ENCODE measurements at places on chromosomes 13 and 19.

DNA sequence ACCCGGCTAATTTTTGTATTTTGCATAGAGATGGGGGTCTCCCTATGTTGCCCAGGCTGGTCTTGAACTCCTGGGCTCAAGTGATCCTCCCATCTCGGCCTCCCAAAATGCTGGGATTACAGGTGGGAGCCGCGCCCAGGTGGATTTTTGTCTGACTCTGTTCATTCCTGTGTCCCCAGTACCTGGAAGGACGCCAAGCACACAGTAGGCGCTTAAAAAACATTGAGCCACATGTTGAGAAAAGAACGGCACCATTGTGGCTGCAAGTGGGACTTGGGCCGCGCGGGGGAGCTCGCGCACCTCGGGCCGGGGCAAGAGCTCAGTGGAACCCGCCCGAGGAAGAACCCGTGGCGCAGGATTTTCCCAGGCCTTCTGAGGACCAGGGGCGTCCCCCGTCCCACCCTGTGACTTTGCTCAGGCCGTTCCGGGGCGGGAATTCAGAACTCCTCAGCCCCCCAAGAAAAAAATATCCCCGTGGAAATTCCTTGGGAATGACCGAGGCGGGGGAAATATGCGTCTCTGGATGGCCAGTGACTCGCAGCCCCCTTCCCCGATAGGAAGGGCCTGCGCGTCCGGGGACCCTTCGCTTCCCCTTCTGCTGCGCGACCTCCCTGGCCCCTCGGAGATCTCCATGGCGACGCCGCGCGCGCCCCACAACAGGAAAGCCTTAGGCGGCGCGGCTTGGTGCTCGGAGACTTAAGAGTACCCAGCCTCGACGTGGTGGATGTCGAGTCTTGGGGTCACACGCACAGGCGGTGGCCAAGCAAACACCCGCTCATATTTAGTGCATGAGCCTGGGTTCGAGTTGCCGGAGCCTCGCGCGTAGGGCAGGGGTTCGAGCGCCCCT, 1.4 kb upstream of the ICAM1 start:
- DNase-seq: peak; percentile 93

DNA sequence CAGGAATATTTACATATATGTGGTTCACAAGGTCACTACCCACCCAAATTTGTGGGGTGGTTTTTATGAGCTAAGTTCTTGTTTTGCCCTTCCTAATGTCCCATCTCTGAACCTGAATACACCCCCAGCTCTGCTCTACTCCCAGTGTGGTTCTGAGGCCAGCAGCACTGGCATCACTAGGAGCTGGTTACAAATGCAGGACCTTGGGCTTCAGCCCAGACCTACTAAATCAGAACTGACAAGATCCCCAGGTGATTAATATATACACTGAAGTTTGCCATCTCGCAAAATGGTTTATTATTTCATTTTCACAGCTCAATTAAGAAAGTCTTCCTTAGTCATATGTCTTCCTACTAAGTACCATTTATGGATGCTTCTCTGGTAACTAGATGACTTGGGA, 67.9 kb downstream of the FOXO1 start:
- no peak for DNase-seq

- DNase-seq: no peak
Observed at GRCh38 chr13:107641574-107641973, 573.8 kb downstream of the LIG4 start.

DNA sequence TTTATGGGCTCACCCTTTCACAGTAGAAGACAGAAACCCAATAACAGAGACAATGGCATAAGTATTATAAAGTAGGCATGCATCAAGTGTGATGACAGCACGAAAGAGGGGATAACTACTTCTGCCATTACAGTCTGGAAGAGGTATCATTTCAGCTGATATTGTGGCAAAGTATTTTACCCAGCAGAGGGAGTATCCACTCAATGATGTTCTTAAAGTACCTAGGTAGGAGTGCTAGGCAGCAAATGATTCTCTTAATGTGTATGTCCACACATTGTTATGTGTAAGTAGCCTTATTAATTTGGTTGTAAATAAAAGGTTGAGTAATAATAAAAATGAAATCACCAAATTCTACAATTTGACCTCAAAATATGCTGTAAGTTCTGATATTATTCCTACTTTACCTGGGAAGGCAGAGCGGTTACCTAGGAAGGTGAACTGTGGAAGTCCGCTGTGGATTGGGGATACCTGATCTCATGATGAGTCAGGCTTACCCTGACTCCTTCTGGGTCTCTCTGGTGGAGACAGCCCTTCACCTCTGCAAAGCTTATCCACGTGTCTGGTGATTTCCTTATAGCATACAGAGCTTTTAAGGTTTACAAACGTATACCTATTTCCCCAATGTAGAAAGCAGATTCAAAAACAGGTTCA, 4.1 kb upstream of the UBAC2 start:
- DNase-seq: no peak

GRCh38 chr13:92103689-92104153, 705.3 kb downstream of the GPC5 start:
- no peak for DNase-seq

- no peak for DNase-seq
Observed at GRCh38 chr19:11404588-11405222, 14.4 kb downstream of the RGL3 start.

- DNase-seq: no peak
Observed at GRCh38 chr19:11257846-11258380, 4.4 kb downstream of the DOCK6 start.

- DNase-seq: no peak
Observed at GRCh38 chr13:79740991-79741390, 260.0 kb downstream of the NDFIP2 start.

DNA sequence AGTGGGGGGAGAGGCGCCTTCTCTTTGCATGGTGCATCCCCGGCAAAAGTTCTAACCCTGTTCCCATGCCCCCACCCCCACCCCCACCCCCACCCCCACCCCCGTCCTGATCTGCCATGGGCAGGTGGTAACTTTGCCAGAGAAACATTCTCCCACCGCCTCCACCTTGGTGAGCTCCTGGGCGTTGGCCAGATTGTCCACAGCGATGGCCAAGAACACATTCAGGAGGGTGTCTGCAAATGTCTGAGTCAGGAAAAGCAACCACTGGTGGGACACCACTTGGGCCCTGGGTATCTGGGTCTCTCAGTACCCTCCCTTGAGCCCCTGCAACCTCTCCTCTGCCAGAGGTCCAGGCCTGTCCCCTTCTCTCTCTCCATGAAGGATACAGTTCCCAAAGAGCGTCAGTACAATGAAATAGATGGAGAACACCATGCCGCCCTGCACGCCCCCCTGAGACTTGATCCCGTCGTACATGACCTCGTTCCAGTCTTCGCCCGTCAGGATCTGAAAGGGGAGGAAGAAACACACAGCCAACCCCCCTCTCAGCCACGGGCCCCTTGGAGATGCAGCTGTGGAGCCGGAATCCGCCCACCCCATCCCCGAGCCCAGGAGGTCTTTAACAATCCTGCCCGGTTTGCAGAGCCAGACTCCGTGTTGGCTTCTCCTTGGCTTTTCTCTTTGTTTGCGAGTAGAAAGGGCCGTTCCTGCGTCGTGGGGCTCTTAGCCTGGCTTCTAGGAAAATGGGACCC, 153.3 kb downstream of the IER2 start:
- no peak for DNase-seq

GRCh38 chr13:75968103-75968838, 332.1 kb downstream of the LMO7 start:
- no peak for DNase-seq

DNA sequence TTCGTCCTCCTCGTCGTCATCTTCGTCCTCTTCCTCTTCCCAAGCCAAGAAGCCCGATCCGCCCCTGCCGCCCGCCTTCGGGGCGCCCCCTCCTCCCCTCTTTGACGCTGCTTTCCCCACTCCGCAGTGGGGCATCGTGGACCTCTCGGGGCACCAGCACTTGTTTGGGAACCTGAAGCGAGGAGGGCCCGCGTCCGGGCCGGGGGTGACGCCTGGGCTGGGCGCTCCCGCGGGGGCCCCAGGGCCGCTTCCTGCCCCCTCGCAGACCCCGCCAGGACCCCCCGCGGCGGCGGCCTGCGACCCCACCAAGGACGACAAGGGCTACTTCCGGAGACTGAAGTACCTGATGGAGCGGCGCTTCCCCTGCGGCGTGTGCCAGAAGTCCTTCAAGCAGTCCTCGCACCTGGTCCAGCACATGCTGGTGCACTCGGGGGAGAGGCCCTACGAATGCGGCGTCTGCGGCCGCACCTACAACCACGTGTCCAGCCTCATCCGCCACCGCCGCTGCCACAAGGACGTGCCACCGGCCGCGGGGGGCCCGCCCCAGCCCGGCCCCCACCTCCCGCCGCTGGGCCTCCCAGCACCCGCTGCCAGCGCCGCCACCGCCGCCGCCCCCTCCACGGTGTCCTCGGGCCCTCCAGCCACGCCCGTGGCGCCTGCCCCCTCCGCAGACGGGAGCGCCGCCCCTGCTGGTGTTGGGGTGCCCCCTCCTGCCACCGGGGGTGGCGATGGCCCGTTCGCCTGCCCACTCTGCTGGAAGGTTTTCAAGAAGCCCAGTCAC, 8.7 kb downstream of the ZNF865 start:
- DNase-seq: no peak

- DNase-seq: no peak
Observed at GRCh38 chr13:38570706-38571105, 116.2 kb upstream of the FREM2 start.

GRCh38 chr13:106331116-106331515, 204.3 kb downstream of the EFNB2 start:
- DNase-seq: no peak

DNA sequence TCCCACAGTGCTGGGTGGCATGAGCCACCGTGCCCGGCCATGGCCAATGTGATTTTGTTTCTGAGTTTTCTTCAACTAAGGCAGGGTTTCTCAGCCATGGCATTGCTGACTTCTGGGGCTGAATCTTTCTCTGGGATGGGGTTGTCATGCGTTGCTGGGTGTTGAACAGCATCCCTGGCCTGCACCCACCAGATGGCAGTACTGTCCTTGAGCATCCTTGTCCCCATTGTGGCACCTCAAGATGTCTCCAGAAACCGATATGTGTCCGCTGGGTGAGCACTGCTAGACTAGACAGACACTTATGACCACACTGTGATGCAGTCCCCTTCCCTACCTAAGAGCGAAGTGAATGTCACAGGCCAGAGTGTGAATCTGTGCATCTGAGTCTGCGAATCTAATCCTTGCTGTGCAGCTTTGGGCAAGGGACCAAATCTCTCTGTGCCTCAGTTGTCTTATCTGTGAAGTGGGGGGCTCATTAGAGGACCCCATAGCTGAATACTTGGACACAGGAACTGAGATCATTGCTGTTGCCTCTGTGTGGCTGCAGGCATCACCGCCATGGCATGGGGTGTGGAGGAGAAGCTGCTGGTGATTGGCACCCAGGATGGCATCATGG, 50.3 kb upstream of the SIN3B start:
- DNase-seq: peak; percentile 45

DNA sequence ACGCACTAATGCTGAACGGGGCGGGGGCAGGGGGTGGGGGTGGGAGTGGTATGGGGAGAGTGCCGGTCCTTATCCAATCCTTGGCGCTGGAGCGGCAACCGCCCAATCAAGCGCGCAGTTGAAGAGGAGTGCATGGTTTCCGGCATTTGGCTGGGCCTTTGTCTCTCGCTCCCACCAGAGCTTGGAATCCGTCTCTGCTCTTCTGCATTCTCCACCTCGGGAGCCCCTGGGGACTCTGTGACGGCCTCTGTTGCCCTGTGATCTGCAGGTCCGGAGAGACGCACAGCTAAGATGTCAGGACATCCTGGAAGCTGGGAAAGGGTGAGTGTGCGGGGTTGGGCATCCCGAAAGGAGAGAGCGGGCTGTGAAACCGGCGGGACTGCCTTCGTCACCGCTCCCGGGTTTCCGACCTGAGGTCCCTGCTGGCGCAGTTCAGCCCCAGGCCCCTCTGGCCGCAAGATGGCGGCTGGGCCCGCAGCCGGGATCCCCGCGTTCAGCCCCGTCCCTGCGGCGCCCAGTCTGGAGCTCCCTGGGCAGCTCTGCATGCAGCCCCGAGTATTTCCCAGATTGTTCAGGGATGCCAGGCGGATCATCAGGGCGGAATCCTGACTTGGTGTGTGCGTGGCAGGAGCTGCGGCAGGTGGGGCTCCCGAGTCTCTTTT, 53.6 kb upstream of the ZNF254 start:
- DNase-seq: peak; percentile 76

- DNase-seq: peak; percentile 97
Observed at GRCh38 chr19:2050991-2051772, at the start of gene MKNK2. Gene MKNK2, minus strand, starts transcription at chr19:2051244. Its CDS starts 393 bp downstream, at chr19:2050851.

DNA sequence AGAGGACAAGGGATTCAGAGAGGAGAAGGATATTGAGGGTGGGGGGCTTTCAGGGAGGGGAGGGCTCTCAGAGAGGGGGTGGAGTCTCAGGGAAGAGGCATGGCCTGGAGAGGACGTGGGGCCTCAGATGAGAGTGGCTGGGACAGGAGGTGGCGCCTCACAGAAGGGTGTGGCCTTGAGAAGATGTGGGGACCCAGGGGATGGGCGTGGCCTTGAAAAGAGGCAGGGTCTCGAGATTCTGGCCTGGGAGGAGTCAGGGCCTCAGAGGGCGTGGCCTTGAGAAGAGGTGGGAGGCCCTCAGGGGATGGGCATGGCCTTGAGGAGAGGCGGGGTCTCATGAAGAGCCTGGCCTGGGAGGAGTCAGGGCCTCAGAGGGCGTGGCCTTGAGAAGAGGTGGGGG, 23.7 kb upstream of the TNFSF14 start:
- DNase-seq: no peak
